NCI-H446 treated with DMSO at 0.1 percent for 48 hours (cell line): ENCODE measurements at places on chromosomes 7 and 10.
A peak's percentile ranks its signal among the peaks of the same experiment; 100 is the strongest.

GRCh38 chr10:49284356-49284755 lies 14.6 kb upstream of the C10orf71 start:
- DNase-seq: no peak

- no peak for DNase-seq
Observed at GRCh38 chr10:895324-895723, 36.2 kb downstream of the LARP4B start.

GRCh38 chr7:64888901-64889685 lies 14.0 kb upstream of the ZNF273 start:
- DNase-seq: no peak

DNA sequence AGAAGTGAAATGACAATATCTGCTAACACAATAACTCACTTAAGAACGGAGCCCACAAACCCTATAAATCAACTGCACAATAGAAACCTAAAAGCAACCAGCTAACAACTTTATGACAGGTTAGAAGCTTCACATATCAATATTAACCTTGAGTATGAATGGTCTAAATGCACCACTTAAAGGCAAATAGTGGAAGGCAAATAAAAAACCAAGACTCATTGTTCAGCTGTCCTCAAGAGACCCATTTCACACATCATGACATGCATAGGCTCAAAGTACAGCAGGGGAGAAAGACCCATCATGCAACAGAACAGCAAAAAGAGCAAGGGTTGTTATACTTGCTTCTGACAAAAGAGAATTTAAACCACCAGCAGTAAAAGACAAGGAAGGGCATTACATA lies 46.8 kb downstream of the CDC14C start:
- no peak for DNase-seq

DNA sequence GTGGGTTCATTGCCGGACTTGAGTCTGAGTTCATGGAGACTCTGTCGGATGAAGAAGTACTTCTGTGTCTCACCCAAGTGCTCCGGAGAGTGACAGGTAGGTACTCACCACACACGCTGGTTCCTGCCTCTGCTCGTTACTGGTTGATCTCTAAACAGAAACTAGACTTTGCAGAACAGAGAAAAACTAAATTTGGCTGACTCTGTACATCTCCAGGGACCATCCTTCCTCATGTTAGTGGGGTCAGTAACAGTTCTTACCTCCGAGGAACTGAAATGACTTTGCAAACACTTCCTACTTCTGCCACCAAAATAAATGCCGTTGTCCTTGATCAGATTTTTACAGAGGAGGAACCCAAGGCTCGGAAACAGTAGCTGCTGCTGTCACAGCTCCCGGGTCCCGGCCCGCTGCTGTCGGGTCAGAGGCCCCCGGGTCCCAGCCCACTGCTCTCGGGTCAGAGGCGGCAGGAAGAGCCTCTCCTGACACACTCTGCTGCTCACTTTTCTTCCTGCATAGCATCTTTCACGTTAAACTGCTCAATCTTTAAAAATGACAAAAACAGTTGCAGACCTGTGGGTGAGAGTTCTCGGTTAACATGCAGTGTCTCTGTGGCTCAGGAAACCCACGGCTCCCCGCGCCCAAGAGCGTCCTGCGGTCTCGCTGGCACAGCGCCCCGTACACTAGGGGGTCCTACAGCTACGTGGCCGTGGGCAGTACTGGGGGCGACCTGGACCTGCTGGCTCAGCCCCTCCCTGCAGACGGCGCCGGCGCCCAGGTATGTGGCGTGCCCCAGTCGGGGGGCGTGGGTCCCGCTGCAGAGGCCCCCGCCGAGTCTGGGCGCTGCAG lies 4.8 kb upstream of the MTG1 start:
- no peak for DNase-seq

- no peak for DNase-seq
Observed at GRCh38 chr7:159086301-159086925, 58.3 kb downstream of the VIPR2 start.

GRCh38 chr10:69408318-69409175 lies 8.2 kb downstream of the TACR2 start:
- DNase-seq: peak; percentile 65

- DNase-seq: no peak
Observed at GRCh38 chr7:108171164-108171563, 41.0 kb upstream of the LAMB4 start.

GRCh38 chr7:29977886-29978651 lies 11.5 kb downstream of the SCRN1 start:
- no peak for DNase-seq

GRCh38 chr10:127267442-127267841 lies 71.1 kb upstream of the INSYN2A start:
- DNase-seq: no peak

DNA sequence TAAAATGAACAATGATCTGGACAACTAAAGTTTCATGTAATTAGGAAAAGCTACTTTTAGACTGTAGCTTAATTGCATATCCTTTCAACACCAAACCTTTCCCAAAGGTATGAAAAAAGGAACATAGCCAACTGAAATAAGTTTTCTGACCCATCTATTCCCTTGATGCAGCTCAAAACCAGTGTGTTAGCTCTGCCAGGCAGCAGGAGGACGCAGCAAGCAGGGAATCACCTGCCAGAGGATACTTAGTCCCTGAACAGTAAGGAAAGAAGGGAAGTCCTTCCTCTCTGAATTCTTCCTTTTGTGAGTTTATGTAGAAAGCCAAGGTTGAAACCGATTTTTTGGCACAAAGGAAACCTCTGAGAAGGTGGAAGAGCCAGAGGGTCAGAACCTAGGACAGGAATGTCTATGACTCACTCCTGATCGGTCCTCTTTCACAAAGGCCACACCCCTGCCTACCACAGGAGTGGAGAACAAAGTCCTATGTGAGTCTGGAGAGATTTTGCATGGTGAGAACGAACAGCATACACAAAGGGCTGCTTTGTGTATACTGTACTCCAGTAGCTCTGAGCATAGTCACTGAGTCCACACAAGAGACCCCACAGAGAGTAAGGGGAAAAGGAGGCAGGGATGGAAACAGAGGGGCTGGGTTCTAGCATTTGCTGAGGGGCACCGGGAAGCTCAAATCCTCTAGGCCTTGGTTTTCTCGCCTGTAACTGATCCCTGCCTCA lies 68.8 kb upstream of the GSDME start:
- DNase-seq: no peak

- no peak for DNase-seq
Observed at GRCh38 chr7:4633012-4633411, 49.1 kb upstream of the FOXK1 start.

DNA sequence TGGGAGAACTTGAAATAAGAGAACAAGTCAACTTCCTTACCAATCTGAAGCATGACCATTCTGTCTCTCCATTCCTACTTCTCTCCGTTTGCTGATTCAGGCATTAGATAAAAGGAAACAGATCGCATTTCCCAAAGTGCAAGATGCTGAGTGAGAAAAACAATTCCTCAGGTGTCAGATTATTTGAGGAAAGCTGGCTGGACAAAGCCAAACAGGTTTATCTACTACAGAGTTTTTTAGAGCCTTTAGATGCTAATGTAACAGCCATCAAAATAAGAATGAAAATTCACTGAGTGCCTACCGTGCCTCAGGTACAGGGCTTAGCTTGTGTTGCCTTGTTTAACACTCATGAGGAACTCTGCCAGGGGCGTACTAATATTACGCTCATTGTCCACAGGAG lies 135.9 kb upstream of the MBL2 start:
- no peak for DNase-seq

- DNase-seq: no peak
Observed at GRCh38 chr7:76283254-76284159, 19.0 kb upstream of the HSPB1 start.

DNA sequence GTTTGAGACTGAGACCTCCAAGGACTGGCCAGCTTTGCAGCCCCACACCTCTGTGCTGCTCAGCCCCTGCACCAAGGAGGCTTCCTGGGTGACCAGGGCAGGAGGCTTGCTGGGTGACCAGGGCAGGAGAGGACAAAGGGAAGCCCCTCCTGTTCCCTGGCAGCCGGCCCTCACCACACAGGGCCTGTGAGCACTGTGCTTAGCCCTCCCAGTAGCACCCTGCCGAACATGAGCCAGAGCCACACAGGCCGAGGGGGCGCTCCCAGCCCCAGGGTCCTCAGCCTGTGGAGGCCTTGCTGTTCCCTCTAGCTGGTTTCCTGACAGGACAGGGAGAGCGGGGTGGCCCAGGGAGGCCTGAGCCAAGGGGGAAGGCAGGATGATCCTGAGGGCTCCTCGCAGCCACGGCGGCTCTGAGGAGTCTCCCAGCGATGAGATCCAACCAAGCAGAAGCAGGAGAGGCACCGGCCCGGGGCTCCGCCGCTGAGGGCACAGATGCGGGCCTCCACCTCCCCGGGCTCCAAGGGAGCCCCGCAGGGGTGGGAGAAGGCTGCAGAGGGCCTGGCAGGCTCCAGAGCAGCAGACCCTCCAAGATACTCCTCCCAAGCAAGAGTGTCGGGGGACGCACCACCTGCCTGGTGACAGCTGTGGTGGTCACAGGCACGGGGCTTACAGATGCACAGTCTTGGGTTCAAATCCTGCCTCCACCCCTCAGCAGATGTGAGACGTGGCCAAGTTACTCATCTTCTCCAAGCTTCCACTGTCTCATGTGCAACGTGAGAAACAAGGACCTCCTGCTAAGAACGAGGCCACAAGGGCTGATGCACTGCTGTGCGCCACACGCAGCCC lies 22.5 kb downstream of the WDR86 start:
- DNase-seq: no peak

- DNase-seq: no peak
Observed at GRCh38 chr10:6769704-6770417, 189.8 kb upstream of the PRKCQ start.

DNA sequence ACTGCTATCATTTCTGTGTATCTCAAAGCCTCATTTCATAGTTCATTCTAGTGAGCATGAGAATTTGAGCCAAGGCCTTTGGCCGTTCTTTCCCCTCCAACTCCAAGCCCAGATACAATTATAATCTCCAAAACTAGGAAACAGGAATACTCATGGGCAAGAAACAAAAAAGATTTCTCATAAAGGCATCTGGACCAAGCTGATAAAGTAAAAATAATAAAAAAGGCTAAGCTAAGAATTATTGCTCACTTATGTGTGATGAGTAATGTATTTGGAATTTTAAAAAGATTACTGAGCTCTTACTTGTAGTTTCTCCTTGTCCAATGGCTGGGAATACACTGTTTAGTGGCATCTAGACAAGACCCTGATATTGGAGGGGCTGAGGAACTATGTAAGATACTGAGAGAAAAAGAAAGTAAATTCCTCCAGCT lies 196.4 kb upstream of the POM121L12 start:
- no peak for DNase-seq

DNA sequence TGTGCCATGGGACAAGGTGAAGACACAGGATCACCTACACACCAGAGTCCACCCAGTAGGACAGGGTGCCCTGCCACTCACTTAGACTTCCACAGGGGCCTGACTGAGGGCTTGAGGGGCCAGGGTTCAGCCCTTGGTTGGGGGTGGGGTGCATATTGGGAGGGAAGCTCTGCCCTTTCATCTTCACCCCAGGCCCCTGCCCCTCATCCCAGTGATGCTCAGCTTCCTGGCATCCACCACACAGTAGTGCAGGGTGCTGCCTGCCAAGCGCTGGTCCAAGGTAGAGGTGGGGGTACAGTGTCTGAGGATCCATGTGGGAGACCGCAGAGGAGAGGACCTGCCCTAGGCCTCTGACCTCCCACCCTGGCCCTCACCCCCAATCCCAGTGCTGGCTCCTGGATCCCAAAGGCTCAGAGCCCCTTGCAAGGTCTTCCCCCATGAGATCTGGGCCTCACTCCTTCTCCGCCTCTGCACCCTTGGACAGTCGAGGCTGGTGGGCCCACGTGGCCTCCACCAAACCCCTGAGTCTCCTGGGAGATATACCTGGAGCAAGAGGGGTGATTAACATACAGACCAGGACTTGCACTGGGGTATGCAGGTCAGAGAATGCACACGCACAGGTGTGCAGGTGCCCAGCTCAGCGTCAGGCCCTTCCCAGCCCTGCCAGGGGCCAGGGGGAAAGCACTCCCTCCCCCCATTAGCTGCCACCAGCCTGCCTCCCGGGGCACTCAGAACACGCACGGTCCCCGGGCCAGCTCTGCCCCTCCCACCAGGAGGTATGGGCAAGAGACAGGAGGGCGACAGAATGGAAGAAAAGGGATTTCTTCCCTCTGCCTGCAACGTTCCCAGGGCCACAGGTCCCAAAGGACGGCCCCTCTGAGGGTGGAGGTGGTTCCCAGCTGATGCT lies 8.6 kb upstream of the IRF5 start:
- no peak for DNase-seq

DNA sequence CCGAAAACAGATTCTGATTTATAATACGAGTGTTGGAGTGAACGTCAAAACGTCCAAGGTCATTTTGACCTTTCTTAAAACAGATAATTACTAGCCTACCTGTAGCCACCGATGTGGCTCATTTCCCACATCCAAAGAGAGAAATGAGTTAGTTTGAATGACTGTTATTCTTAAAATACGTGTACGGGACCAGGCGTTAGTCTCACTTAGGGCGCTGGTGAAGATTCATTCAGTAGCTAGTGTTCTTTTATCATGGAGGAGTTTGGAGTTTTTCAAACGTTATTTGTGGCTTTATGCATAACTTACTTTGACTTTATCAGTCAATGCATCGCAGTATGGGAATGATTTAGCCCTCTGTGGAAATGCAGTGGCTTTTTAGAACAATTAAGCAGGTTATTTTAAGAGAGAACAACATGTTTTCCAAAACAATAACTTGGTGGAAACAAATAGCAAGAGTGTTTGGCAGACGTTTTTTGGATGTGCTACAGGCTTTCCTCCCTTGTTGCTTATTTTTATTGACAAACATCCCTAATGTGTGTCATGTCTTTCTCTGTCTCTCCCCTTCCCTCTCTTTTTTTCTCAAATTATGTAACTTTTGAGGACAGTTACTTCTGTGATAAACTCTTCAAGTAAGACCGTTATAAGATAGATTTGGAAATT lies 1.6 kb downstream of the BICC1 start:
- no peak for DNase-seq

- DNase-seq: no peak
Observed at GRCh38 chr7:126411032-126411820, 841.5 kb downstream of the GRM8 start.

DNA sequence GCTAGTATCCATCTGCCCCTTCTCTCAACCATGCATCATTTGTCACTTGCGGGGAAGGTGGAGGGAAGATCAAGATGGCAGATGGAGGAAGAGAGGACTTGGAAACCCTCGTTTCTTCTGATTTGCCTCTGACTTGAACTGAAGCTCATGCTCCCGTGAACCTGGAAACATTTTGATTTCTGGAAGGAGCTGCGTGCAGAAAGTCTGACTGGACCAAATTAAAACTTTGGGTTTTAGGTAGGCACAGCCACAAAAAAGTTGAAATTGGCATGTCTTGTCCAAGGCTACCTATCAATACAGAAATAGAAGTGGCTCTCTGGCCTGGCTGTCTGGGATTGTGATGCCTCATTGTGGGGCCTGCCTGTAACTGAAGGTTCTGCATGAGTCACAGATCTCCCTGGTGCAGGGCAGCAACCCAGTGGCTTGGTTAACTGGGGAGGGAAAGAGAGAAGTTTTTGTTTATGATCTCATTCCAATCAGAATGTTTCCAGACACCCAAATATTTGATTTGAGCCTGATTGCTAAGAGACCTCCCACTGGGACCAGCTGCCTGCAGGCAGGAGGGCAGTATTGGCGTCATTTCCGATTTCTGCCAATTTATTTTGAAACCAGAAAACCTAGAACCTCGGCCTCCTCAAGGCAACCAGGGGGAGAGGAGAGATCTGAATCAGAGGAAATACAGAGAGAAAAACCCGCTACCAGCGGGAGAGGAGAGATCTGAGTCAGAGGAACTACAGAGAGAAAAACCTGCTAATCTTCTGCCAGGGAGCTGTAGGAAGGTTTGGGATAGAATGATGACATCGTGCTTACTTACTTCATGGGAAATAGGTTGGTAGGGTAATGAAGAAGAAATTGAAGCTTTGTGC lies 363.6 kb downstream of the ANKRD30A start:
- DNase-seq: no peak
